ENCODE measurements at places on chromosomes 1 and 21.

DNA sequence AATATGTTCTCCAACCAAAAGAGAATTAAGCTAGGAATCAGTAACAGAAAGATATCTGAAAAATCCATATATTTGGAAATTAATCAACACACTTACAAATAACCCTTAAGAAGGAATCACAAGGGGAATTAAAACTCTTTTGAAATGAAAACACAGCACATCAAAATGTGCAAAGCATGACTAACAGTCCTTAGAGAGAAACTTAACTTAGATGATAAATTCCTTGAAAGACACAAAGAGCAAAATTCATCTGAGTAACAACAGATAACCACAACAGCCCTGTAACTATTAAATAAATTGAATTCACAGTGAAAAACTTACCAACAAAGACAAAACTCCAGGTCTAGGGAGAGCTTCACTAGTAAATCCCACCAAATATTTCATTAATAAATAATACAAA, 283.8 kb downstream of the SDCCAG8 start:
- DNase-seq = no peak

DNA sequence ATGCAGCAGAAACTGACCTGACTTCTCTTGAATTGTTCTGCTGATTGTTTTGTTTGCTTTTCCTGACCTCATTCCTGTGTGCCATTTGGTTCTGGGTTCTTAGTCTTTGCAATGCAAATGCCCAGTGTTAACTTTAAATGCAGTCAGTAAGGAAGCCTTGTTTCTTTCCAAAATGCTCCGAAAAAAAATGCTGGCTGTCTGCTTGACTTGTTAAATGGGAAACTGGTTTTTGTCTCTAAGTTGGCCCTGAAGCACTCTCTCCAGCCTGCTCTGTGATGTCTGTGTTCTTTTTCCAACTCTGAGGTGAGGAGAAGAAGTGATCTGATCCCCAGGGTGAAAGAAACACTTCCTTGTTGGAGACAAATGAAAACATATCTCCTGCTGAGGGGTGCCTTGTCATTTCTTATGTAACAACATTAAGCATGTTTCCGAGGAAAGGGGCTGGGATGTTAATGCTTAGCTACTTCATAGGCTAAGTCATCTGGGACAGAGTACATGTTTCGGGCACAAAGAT, 256.3 kb upstream of the ADGRL4 start:
- DNase-seq = peak; percentile 26

DNA sequence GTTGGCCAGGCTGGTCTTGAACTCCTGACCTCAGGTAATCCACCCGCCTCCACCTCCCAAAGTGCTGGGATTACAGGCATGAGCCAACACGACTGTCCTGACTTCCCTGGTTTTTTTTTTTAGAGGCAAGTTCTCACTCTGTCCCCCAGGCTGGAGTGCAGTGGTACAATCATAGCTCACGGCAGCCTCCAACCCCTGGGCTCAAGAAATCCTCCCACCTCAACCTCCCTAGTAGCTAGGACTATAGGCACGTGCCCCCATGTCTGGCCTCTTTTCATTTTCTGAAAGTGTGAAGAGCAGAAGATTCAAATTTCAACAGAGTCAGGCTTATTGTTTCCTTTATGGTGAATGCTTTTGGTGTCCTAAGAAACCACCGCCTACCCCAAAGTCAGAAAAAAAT, 21.7 kb upstream of the SOX13 start:
- no peak for DNase-seq

- no peak for DNase-seq
Observed at GRCh38 chr1:115555446-115555845, 86.3 kb upstream of the VANGL1 start.

- DNase-seq = peak; percentile 15
Observed at GRCh38 chr1:41487126-41488039, 2.9 kb upstream of the EDN2 start.

DNA sequence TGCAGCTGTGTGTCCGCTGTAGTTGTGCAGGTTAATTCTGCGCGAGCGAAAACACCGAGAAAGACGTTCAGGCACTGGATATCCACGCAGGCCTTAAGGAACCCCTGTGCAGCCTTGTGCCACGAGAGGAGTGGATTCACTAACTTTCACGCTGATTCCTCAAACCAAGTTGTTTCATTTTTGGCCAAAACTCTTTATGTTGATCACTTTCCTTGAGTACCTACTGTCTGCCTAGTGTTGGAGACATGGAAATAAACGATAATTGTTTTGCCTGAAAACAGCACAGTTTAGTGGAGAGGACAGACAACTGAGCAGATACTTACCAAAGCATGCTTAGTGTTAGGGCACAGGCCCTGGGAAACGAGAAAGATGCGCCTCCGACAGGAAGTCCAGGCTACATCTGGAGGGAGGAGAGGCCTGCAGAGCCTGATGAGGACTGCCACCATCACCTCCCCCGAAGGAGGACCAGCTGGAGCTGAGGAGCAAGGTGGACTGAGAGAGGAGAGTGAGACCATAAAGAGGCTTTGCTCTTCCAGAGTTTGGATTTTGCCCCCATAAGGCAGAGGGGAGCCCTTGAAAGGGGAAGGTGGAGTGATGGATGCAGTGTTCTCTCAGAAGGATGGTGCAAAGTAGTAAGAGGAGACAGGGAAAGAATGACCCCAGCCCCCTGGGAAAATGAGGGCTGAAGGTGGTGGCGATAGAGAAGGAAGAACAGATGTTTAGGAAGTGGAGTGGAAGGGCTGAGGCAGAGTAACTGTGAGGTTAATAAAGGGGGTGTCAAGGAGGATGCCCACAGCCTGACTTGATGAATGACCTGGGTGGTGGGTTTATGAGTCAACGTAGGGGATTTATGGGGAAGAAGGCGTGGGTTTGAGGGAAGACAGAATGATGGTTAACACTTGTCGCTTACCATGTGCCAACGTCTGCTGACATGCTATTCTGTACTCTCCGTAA, 956 bp upstream of the SCAF4 start:
- DNase-seq = no peak

DNA sequence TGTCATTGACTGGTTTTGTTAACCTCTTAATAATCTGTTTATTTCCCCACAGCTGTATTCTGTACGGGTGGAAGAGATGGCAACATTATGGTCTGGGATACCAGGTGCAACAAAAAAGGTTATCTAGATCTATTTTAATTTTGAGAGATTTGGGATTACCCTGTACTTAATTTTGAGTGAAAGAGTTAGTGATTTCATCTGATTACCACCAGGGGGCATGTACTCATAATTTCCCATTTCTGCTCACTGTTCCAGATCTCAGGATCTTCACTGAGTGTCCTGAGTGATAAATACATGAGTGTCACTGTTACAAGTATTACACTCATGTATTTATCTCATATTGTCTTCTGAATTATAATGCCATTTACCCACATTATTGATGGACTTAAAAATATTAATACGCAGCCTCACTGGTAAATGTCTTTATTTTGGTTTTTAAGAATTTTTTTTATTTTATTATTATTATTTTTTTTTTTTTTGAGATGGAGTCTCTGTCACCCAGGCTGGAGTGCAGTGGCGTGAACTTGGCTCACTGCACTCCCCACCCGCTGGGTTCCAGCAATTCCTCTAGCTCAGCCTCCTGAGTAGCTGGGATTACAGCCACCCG, 27.4 kb downstream of the DTL start:
- peak; percentile 4 for DNase-seq

Data from spinal cord (tissue), 10 donors.